ENCODE measurements at places on chromosomes 5 and 9.

DNA sequence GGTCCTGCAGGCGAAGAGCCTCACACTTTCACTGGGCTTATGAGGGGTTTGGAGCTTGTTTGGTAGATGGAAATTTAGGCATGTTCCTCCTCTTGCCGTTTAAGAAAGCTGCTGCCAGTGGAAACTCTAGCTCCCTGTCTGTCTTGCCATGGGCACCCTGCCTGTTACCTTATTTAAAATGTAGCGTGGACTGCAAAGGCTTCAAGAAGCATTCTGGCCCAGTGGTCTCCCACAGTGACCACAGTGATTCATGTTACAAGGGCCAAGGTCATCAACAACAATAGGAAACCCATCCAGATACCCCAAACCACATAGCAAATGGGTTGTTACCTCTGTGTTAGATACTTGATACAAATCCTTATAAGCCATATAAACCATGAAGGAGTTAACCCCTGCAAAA, 96.6 kb downstream of the DPYSL3 start:
- no peak for DNase-seq

DNA sequence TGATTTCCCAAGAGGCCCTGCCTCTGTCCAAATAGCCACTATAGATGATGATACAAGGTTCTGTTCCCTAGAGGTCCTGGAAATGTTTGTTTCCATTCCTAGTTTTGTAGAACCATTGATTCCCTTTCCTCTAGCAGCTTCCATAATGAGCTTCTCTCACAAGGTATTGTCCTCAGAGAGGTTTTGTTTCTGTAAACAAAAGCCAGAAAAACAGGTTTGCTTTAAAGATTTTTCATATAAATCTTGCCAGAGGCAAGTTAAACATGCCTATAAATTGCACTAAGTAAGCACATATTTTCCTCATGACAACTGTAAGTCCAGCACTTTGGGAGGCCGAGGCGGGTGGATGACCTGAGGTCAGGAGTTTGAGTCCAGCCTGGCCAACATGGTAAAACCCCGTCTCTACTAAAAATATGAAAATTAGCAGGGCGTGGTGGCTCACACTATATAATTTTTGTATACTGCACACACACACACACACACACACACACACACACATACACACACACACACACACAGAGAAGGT, 1787.7 kb downstream of the EFNA5 start:
- DNase-seq: no peak

DNA sequence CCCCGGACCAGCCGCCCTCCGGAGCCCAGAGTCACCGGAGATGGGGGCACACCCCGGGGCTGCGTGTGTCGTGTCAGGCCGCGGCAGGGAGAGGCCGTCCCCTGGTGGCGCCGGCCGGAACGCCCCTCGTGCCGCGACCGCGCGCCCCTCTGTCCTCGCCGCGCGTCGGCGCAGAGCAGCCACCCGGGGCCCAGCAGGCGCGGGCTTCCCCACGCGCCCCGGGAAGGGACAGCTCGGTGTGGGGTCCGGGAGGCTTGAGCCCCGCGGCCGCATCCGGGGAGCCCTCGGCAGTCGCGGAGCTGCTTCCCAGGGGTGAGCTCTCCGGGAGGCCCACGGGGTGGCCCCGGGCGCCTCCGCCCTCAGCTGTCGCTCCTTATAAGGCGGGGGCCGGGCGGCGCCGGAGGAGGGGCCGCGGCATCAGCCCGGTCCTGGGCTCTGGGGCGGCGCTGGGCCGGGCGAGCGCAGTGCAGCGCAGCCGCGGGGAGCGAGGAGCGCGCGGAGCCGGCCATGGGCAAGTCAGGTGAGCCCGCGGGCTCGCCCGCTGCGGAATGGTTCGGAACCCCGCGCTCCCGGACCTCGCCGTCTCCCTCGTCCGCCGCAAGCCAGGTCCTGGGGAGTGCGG, at the start of gene GLIPR2:
TSS of gene GLIPR2 (plus strand) at position 462 of the 622 bp plus-strand sequence. CDS start at position 508, 46 bp downstream.
- DNase-seq: peak; percentile 67

- no peak for DNase-seq
These were observed 81.7 kb upstream of the LRRTM2 start for GRCh38 chr5:138956801-138957200.

GRCh38 chr5:2538169-2538568, 213.3 kb downstream of the IRX2 start:
- no peak for DNase-seq

- no peak for DNase-seq
These were observed 71.4 kb downstream of the SLC12A2 start for GRCh38 chr5:128154943-128155342.

GRCh38 chr5:154095904-154096303, 57.1 kb downstream of the MFAP3 start:
- no peak for DNase-seq

Data from NAMALWA (cell line).